ENCODE measurements at places on chromosomes 13 and 19. TPM values are rescaled to one million over a fixed set of nuclear protein-coding genes. Genes with fewer than 3 reads are reported as not detected.

Gene PLVAP
- not detected for total RNA-seq

Gene ZIC5
- not detected for total RNA-seq

DNA sequence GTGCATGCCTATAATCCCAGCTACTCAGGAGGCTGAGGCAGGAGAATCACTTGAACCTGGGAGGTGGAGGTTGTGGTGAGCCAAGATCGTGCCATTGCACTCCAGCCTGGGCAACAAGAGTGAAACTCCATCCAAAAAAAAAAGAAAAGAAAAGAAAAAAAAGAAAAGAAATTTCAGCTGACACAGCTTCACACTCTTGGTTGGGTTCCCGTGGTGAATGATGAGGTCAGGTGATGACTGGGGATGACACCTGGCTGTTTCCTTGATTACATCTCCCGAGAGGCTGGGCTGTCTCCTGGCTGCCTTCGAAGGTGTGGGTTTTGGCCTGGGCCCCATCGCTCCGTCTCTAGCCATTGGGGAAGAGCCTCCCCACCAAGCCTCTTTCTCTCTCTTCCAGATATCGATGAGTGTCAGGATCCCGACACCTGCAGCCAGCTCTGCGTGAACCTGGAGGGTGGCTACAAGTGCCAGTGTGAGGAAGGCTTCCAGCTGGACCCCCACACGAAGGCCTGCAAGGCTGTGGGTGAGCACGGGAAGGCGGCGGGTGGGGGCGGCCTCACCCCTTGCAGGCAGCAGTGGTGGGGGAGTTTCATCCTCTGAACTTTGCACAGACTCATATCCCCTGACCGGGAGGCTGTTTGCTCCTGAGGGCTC lies 22.0 kb downstream of the LDLR start:
- no peak for DNase-seq

DNA sequence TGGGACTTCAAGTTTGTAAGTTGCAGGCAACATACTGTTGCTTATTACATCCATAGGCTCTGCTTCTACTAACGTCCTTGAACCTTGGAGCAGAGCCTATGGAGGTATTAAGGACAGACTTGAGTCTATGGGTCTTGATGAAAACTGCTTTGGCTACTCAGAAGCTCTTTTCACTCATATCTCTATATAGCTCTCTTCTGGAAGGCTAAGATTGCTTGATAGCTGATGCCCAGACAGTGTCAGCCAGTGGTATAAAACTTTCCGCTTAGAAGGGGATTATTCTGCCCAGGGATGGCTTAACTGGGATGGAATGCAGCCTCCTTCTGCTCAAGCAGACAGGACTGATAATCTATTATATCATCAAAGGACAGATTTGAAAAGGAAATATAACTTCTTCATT lies 25.6 kb upstream of the ESD start:
- no peak for DNase-seq

DNA sequence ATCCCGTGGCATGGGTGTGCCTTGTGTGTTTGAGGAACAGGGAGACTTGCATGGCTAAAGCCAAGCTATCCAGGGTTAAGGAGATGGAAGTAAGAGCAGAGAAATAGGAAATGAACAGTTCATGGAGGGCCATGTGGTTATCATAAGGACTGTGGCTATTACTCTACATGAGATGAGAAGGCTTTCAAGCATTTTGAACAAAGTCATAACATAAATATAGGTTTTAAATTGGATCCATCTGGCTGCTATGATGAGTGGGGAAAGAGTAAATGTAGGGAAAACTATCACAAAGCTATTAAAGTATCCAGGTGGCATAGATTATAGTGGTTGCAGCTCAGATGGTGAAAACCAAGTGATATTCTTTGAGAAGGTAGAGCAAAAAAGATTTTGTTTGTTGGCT lies 184.1 kb downstream of the PCDH17 start:
- DNase-seq: no peak

- DNase-seq: no peak
Observed at GRCh38 chr19:36136964-36137686, 2.7 kb upstream of the CAPNS1 start.

- DNase-seq: peak; percentile 83
Observed at GRCh38 chr19:11581740-11582139, 4.3 kb upstream of the ACP5 start.

DNA sequence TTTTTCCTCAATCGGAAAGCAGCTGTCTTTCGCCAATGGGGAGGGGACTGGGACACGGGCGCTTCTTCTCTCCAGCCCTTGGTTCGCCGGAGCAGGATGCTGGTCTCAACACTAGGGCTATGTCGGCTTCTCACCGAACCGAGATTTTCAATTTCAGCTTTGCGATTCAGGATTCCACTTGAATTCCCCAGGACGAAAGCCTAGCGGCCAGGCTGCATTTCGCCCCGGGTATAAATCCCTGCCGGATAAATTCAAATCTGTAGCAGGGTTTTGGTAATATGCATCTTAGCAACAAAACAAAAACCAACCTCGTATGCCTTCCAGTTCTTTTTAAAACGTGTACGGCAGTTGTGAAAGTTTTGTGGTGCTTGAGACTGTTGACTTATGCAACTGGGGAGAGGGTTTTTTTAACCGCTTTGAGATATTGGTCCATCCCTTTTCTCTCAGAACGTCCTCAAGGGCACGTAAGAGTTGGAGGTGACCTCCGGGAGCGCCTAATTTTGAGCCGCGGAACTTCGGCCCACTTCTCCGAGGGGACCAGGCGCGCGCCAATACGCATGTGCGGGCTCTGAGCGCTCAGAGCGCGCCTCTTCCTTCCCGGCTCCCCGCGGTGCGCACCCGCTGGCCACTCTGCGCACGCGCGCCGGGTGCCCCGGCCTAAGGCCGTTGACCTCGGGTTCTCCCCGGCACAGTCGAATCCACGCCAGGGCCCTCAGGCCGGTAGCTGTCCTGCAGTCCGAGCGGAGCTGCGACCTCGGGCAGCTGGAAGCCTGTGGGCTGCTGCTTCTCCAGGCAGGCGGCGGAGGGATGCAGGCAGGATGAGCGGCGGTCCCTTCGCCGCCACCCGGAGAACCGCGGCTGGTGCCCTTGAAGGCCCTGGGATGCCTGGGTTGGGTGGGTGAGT lies 7.6 kb downstream of the POU4F1 start:
- peak; percentile 69 for DNase-seq

Measured in activated CD4-positive, alpha-beta T cell treated with anti-CD3 and anti-CD28 coated beads, Interleukin-2, amount 10 ng/mL, durations not matched to agents 24 days and 14 days (primary cell).